ENCODE measurements at places on chromosomes 7 and 10. TPM values are rescaled to one million over a fixed set of nuclear protein-coding genes. Genes with fewer than 3 reads are reported as not detected.

ECHDC3 gene
- total RNA-seq = 58.0 TPM

OPTN gene
- total RNA-seq = 77.4 TPM

IFIT1B gene
- not detected for total RNA-seq

GJD4 gene
- not detected for total RNA-seq

NODAL gene
- 0.23 TPM for total RNA-seq

LRGUK gene
- total RNA-seq = not detected

ATOH7 gene
- total RNA-seq = not detected

SRGN gene
- 5.2 TPM for total RNA-seq

C7orf57 gene
- total RNA-seq = 2.3 TPM

H2BK1 gene
- not detected for total RNA-seq

CYCS gene
- total RNA-seq = 73.3 TPM

RNLS gene
- total RNA-seq = 16.3 TPM

SUN3 gene
- not detected for total RNA-seq

SLC26A3 gene
- total RNA-seq = not detected

C10orf105 gene
- total RNA-seq = not detected

SFRP4 gene
- total RNA-seq = not detected

GATA3 gene
- total RNA-seq = 3.5 TPM

WEE2 gene
- not detected for total RNA-seq

ZNF117 gene
- 0.15 TPM for total RNA-seq

DTX2 gene
- total RNA-seq = 53.5 TPM

ITGB8 gene
- total RNA-seq = 15.1 TPM

Data from hair follicular keratinocyte (primary cell).